ENCODE measurements at places on chromosomes 4 and X.

- no peak for DNase-seq
These were observed 22.8 kb downstream of the PACRGL start for GRCh38 chr4:20723019-20723418.

DNA sequence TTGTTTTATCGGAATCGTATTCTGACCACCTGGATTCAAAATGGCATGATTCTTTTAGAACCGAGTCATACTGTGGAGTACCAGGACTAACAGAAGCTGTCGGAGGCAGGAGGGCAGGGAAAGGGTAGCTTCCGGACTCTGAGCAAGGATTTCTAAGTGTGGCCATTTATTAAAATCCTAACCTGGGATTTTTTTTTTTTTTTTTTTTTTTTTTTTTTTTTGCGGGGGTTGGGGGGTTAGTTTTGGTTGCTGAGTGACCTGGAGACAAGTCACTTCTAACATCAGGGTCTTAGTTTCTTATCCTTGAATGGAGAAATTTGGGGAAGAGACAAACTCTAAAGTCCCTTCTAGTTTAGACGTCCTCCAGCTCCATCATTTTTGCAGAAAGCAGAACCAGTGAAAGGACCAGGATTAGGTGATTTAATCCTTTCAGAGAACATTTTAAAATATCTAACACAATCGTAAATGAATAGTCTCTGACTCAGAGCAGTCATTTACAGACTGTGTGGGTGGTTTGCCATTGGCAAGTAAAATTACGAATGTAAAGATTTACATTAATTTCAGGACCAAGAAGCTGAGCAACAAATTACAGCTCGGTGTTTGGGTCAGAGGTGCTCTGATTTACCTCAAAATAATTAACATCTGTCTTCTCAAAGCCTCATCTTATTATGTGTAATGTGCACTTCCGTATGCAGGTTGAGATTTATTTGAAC lies 7.3 kb downstream of the SLC25A5 start:
- DNase-seq = no peak

DNA sequence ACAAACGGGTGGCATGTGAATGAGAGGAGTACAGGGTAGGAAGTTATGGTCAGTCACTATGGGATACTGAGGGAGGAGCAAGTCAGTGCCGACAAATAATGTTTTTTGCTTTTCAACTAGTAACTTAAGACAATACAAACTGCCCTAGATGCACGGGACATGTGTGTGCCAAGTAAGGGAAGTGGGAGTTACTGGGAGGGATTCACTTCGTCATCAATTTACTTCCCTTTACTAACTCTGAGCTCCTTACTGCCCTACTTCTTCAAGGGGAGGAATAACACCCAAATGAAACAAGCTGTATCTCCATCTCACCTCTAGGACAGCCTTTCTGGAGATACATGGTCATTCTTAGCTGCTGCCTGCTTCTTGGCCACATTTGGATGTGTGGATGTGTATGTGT lies 97.7 kb downstream of the DGKK start:
- DNase-seq = no peak

DNA sequence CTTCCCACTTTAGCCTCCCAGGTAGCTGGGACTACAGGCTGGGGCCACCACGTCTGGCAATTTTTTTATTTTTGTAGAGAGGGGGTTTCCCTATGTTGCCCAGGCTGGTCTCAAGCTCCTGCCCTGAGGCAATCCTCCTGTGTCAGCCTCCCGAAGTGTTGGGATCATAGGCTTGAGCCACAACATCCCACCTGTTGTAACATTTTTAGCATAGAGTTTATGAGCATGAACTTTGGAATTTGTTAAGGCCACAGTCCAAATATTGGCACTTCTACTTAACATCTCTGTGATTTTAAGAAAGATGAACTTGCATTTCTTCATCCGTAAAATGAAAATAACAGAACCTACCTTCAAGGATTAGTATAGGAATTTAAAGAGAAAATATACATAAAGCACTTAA lies 445.6 kb downstream of the IQCM start:
- no peak for DNase-seq

- no peak for DNase-seq
These were observed 53.2 kb downstream of the MAML3 start for GRCh38 chr4:140100771-140101170.

- DNase-seq = no peak
These were observed 22.9 kb upstream of the CASK start for GRCh38 chrX:41946235-41946634.

GRCh38 chr4:185540487-185541120 lies 5.3 kb upstream of the PDLIM3 start:
- DNase-seq = no peak

DNA sequence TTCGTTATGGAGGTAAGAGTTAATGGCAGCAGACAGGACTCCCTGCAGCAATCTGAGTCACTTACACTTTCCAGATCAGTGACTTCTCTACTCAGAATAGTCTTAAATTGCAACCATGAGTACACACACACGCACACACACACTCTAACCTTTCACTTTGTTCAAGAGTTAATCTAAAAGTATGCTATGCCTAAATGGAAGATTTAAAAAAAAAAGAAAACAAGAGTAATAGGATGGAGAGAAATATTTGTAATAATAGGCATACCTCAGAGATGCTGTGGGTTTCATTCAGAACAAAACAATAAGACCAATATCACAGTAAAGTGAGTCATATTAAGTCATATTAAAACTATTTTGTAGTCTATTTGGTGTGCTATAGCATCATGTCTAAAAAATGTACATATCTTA lies 969.1 kb upstream of the PCDH10 start:
- no peak for DNase-seq

- no peak for DNase-seq
These were observed 143.4 kb downstream of the CPEB2 start for GRCh38 chr4:15145709-15146108.

- peak; percentile 31 for DNase-seq
These were observed 109.1 kb upstream of the SLC4A4 start for GRCh38 chr4:71229477-71230270.

DNA sequence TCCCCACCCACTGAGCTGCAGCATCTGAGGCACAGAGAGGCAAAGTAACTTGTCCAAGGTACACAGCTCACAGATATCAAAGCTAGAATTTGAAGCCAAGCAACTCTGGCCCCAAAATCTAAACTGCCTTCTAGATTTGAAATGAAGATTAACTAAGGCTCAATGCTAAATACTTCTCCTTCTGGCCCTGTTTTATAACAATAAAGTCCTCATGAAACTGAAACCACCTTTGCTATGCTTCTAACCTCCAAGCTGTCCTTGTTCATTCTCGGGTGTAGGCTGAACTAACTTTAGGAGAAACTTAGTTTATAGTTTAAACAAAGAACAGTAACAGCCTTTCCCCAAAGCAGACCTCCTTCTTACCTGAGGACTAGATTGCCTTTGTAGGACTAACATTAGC lies 93.6 kb downstream of the DCTD start:
- DNase-seq = no peak

DNA sequence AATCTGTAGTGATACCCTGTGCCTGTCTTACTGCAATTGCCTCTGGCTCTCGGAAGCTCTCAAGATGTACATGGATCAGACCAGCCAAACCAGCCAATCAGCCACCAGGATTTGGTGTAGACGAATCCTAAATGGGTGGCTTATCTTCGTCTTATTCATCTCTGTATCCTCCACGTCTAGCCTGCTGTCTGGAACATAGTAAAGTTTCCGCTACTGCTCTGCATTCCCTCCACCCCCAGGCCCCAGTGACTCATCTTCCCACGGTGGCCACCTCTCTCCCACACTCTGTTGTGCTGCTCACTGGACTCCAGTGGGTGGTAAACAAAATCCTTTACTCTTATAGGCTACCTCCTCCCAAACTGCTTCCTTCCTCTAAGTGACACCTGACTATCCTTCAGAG lies 37.8 kb downstream of the SEPTIN6 start:
- DNase-seq = no peak

DNA sequence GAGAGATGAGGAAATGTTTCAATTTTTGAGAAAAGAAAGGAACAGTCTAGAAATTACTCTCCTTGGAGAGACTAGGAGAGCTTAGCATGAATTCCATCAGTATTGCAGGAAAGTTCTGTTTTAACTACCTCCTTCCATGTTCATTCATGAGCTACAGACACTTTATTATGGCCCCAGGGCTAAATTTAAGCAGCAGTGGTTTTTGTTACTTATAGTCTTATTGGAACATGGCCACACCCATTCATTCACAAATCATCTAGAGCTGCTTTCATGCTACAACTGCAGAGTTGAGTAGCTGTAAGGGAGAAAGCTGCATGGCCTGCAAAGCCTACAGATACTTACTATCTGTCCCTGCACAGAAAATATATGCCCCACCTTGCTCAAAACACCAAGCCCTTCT lies 81.7 kb downstream of the SHISA3 start:
- DNase-seq = no peak
